Retinal pigment epithelial cell (primary cell): ENCODE measurements at places on chromosomes 2 and 18.

GRCh38 chr2:12688091-12688490 lies 28.6 kb upstream of the TRIB2 start:
- DNase-seq = no peak

DNA sequence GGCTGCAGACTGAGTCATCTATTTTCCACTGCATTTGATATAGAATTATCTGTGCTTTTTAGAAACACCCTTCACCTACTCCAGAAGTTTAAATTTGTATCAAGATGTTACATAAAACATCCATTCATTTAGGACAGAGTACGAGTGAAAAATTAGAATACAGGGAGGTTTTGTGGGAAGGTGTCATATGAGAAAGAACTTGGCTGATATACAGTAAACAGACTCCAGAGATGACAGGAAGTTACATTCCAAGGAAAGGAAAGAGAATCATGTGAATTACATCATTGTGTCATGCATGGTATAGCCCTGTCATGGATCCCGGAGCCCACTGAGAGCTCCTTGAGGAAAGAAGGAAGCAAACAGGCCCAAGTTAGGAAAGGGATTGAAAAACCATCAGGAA lies 341.5 kb upstream of the PKDCC start:
- DNase-seq = no peak

DNA sequence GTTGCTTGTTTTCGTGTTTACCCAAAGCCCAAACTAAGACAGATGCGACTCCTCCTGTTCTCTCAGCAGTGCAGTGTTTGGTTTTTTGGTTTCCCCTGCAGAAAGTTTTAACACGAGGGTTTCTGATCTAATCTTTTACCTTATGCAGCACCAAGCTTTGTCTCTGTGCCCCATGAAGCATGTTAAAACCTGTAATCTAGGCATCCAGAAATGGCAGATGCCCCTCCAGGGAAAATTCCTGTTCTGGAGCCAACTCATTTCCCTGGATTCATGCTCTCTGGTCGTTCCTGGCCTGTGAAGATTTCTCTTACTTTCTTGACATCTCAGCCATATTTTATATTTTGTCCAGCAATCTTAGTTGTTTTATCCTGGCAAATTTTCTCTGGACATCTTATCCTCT lies 91.5 kb downstream of the LTBP1 start:
- no peak for DNase-seq

GRCh38 chr18:45197526-45197970 lies 417.7 kb upstream of the SLC14A2 start:
- peak; percentile 52 for DNase-seq

- no peak for DNase-seq
Measured at GRCh38 chr2:80120866-80121265, 183.7 kb downstream of the LRRTM1 start.

- peak; percentile 50 for DNase-seq
Measured at GRCh38 chr2:147636238-147636882, 208.5 kb upstream of the ACVR2A start.

DNA sequence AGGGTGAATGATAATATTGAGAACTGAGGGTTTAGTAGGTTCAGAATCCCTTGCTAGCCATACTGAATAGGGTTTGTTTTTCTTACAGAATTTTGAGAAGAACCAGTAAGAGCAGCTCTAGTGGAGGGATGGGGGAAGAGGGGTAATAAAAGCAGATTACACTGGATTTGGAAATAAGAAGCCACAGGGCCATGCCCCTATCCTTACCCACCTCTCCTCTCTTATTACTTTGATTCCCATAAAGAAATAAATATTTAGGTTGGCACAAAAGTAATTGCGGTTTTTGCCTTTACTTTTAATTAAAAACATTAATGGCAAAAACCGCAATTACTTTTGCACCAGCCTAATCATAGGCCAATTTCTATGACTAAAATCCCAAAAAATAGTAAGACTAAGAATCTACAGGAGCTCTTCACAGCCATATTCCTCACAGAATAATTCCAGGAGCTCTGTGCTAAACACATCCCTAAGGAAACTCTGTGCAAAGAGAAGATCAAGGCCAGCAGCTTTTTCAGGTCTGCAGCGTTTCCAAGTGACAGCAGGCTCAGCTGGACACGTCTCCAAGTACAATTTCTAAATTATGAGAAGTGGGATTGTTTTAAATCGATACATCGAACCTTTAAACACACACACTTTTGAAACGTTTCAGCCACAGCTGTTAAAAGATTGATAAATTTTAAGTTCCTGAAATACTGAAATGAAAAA lies 58.4 kb upstream of the RTN4 start:
- DNase-seq = no peak

DNA sequence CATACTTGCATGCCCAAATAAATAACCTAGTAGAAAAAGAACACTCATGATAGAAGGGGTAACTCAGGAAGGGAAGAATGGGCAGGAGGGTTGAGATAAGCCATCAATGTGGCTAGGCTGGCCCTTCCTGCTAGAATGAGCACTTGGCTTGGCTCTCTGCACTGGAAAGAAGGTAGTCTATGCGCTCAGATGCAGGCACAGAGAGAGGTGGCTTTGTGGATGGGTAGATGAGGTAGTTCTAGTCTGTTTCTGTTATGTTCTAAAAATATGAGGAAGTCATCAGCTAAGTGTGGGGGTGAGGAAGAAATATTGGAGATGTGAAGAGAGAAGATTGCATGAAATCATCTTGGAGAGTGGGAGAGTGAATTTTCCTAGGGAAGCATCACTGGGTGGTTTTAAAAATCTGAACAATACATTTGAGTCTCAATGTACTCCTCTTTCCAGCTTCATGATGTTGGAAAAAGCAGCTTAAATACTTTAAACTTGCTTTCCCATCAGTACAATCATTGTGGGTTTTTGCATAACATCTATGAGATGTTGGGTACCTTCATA lies 357.1 kb downstream of the CNTNAP5 start:
- DNase-seq = no peak

- DNase-seq = no peak
Measured at GRCh38 chr2:128490321-128490720, 171.7 kb upstream of the HS6ST1 start.

DNA sequence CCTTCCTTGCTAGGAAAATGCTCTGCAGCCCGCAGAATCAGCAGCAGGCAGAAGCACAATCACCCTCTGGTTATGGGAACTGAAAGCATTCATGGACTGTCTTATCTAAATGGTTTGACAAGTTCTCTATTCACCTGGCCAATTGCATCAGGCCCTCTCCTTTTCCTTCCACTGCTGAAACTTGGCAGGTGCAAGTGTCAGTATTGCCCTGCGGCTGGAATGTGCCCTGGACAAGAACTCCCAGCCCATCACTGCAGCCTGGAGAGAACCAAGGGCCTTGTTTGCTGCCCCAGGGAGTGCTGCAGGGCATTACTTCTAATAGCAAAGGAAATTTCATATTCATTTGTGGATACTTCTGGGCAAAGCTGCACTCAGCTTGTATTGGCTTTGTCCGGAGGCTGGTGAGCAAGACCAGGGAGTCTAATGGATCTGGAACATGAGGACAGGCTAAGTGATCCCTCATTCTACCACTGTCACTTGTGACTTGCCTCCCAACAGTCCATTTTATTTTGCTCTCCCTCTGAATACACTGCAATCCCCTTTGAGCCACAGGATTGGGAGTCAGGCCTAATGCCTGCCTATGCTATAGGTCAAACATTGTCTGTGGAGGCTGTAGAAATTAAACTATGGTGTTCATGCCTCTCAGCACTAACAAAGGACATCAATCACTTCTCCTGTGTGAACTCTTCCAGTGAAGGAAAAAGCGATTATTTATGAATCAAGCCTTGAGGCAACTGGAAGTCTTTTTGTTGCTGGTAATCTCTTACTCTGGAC lies 116.9 kb downstream of the LYPD6B start:
- DNase-seq = no peak

DNA sequence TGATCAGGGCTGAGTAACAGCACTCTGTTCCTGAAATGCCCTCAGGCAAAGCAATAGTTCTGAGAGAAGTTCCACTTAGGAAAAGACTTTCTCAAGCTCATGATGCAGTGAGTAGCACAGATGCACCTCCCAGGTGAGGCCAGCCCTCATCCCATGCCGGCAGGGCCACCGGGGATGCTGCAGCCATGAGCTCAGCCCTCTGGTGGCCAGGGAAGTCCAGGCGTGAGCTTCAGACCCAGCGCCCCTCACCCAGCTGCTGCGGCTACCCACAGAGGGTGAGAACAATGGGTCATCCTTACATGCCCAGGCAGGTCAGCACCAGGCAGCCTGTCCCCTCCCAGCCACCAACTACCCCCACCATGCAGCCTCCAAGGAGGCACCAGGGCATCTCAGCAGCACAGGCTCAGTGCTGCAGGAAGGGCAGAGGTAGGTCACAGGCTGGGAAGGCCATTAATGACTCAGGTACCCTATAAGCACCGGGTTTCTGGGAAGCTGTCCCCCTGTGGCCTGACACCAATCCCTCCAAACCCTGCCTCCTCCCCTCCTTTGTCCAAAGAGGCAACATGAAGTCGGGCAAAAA lies 50.6 kb downstream of the TTC32 start:
- DNase-seq = no peak

GRCh38 chr2:104574367-104574766 lies 279.5 kb upstream of the POU3F3 start:
- DNase-seq = no peak

DNA sequence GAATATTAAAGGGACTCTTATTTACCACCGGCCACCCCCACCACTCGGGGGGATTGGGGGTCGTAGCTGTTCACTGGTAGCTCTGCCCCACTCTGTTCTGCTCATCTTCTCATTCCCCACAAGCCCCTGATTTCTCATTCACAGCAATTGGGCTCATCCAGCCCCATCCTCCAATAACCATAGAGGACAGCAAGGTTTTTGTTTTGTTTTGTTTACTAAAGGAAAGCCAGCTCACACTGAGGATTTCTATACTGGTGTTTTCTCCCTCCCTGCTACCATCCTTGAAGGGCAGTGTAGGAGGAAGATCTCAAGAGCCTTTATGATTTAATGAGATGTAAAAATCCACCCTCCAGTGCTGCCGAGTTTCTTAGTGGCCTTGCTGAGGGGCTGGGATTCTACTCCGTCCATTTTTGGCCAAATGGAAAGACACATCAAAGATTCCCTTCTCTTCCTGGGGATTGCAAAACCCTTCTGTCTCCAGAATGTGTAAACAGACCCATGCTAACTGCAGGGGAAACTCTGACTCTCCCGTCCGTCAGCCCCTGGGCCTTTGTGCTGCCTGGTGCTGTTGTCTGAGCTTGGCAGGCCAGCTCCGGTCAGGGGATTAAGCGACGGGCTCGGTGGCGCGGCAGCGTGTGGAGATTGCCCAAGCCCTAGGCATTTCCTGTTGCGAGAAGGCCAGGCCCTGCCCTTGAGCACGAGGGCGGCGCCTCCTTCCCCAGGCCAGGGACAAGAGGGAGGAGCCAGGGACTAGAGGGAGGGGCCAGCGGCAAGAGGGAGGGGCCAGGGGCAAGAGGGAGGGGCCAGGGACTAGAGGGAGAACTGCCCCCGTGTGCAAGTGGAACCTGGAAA lies 165.0 kb downstream of the ANTXR1 start:
- peak; percentile 99 for DNase-seq

- no peak for DNase-seq
Measured at GRCh38 chr2:8452296-8452695, 229.6 kb upstream of the ID2 start.

DNA sequence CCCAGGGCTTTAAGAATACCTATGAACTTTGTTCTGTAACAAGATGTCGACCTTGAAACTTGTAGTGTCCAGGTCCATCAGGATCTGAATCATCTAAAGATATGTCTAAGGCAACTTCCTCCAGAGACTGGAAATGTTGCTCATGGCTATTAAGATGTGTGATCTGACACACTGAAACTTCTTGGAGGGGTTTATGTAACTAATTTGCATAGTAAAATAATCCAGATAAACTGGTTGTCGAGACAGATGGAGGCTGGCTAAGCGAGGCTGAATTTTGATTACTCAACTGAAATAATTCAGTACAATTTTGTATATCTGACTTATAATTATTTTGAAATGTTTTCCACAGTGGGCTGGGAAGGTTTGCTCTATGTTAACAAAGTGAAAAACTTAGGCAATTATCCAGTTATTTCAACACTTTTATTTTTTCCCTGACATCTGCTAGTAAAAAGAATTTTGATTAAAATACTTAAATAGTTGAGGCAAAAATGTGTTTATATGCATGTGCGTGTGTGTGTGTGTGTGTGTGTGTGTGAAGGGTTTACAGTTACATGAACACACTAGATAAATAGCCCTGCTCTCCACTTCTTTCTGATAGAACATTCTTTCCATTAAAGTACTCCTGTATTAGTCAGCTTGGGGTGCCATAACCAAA lies 11.4 kb upstream of the MAP3K20 start:
- DNase-seq = no peak

DNA sequence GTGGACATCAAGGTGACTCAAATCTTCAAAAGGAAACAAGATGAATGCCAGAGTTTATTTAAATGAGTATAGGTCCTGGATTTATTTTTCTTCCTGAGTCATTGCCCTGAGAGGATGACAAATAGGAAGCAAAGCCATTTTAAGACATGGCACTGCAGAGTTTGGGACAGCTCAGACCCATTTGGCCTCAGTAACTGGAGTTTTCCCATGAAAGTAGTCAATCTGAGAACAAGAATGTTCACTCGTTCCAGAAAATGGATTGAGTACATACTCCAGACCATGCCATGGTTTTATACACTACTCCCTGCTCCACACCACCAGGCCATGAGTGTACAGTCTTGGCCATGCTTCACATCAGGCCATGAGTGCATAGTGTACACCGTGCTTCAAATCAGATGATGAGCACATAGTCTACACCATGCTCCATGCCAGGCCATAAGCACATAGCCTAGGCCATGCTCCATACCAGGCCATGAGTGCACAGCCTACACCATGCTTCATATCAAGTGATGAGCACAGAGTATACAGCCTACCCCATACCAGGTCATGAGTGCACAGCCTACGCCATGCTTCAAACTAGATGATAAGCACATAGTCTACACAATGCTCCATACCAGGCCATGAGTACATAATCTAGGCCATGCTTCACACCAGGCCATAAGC lies 202.4 kb downstream of the FBXO15 start:
- DNase-seq = no peak

- no peak for DNase-seq
Measured at GRCh38 chr2:64220265-64220664, 76.0 kb upstream of the PELI1 start.

DNA sequence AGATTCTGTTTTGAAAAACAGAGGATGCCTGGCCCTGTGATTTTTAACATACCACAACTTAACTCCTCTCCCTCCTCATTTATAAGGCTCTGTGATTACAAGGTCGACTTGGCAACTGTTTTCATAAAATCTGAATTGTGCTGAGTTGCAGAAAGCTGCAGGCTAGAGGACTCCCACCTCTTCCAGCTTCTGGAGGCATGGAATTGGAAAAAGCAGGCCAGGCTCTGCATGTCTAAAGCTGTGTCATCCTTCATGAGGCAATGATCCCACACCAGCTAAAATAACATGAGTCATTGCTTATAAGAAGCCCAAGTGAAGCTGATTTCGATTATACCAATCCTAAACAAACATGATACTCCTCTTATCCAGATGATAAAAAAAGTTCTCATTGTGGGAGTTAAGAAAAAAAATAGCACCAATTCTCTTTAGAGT lies 11.7 kb downstream of the ARHGAP28 start:
- DNase-seq = peak; percentile 79

GRCh38 chr18:26304511-26304910 lies 78.3 kb downstream of the TAF4B start:
- no peak for DNase-seq
